Fibroblast of skin of right quadriceps (primary cell): ENCODE measurements at places on chromosomes 2 and 18.

DNA sequence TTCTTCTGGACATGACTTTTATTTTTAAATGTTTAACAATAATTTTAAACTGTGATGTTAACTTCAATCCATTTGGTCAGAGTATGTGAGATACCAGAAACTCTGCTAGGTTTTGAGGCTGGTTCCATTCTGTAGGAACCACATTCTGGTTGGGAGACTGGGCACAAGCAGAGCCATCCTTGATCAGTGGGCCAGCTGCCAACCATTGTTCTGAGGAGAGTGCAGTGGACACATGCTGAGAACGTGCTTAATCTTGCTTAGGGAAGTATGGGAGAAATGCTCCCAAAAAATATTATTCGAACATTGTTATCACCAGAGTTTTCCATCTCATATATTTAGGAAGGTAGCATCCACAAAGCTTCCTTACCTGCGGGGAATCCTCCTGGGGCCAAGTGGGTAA, 155.8 kb downstream of the RTN4 start:
- no peak for DNase-seq

- DNase-seq: no peak
Observed at GRCh38 chr2:69509011-69509749, 71.9 kb upstream of the NFU1 start.

GRCh38 chr2:32422133-32422532, 65.3 kb downstream of the BIRC6 start:
- DNase-seq: peak; percentile 16

DNA sequence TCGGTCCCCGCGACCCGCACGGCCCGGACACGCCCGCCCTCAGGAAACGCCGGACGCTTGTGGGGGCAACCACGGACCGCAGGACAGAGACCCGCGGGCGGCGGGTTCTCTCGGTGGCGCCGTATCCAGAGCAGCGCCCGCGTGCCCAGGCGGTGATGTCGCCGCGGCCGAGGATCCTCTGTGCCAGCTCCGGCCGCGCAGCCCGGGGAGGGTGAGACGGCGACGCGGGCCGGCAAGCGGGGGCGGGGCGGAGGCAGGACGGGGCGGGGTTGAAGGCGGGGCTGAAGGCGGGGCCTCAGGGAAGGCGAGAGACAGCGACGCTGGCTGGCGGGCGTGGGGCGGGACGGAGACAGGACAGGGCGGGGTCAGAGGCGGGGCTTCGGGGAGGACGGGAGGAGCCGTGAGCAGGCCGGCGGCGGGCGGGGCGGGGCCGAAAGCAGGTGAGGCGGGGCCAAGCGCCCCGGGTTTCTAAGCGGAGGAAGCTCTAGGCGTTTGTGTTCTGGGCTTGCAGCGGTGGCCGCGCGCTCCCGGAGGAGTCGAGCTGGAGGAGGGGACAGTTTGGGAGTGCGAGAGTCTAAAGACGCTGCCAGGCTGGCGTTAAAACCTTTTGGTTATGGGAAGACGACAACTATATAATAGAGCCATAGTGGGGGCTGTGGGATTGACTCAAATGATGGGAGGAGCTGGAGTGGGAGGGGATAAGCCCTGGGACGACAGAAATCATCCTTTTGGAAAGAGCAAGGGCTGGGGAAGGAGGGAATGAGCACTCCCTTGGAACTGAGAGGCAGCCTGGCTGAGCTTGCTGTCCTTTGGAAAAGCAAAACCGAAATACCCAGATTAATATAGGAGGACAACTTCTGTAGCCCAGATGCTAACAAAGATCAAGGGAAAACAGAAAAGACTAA, at the start of gene DSEL:
Gene DSEL (minus strand): TSS at position 182 of the 905 bp plus-strand sequence. CDS start 2,112 bp downstream, outside the sequence.
- DNase-seq: peak; percentile 96

DNA sequence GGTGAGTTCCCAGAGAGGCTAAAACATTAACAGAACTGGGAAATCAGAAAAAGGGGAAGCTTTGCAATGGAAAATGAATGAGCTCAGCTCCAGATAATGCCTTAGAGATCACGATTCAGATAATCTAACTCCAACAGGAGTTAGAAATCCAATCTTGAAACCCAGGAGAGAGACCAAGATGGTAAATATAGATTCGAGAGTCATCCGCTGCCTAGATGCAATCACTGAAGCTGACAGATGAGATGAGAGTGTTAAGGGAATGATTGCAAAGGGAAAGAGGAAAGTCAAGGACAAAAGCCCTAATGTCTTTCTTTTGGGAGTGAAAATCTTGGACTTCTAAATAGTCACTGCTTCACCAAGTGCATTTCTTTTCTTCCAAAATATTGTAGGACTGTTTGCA, 722.0 kb downstream of the EPHA4 start:
- DNase-seq: no peak

- no peak for DNase-seq
Observed at GRCh38 chr2:99634234-99634633, 144.4 kb upstream of the REV1 start.

- no peak for DNase-seq
Observed at GRCh38 chr2:173696274-173696673, 268.9 kb downstream of the SP3 start.

DNA sequence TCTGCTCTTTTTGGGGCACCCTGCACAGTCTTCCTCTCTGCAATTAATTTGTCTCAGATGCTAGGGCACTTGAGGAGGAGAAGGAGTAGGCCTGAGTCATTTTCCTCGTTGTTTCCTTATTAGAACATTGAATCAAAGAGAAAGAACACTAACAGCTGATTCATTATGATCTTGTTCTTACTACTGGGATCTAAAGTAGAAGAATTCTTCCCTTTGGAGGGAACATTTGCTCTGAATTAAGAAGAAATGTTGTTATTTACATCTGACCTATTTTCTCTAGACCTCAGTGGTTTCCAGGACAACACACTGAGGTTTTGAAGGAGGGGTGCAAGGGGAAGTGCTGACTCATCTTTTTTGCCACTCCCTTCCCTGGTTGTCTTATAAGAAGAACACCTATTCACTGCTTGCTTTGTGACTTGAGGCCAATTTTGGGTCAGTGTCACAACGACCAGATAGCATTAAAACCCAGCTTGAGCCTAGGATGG, 24.3 kb upstream of the STAT1 start:
- peak; percentile 91 for DNase-seq

- DNase-seq: no peak
Observed at GRCh38 chr2:237497009-237497837, 10.2 kb downstream of the MLPH start.

DNA sequence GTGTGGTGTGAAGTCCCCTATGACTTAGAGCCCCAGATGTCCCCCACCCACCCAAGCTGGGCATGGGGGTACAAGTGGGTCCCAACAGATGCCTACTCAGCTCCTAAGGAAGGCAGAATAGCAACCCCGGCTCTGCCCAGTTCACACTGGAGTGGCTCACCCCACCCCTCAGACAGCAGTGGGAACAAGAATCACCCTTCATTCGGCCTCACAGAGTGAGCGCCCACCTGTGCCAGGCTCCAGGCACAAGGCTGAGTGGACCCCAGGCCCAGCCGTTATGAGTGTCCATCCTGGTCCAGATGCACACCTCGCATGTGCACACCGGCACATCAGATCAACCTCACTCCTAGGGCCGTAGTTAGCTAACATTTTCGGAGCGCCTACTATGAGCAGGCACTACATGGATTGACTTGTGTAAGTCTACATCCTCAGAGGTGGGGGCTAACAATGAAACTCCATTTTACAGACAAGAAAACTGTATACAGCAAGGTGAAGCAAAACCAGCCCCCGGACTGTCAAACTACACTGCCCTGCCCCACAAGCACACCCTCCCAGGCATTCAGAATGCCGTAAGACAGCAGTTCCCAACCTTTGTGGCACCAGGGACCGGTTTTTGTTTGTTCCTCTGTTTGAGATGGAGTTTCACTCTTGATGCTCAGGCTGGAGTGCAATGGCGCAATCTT, 2.8 kb upstream of the ASTL start:
- DNase-seq: no peak

- DNase-seq: no peak
Observed at GRCh38 chr2:25281522-25281921, 60.2 kb downstream of the DNMT3A start.

DNA sequence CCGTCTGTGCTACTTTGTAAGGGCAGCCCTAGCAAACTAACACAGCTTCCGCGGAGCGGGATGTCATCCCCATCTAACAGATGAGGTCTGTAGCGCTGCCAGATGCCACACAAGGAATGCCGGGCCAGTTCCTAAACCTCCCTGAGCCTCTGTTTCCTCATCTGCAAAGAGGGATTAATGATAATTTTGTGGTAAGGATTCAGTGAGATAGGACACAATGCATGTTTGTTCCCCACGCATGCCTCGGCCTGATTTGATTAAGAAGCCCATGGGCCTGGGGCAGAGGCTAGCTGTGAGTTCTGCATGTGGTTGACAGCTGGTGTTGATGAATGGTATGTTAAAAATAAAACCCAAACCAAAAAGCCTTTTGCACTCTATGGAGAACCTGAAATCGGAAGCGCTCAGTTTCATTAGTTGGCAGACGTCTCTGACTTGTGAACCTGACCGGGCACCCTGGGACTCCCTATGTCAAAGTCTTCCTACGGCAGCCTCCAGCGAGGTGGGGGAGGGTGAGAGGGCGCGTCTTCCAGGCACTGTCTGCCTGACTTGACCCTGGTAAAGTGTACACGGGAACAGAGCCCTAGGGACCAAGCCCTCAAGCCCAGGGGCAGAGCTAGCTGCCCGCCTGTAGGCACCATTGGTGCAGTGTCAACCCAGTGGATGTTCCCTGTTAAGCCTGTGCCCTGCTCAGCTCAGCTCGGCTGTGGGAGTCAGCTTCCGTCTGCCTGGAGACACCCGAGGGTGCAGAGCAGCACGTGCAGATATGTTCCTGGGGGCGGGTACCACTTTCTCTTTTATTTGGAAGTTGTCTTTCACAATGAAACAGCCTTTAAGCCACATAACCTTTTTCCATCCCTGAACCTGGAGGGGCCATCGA, 14.8 kb upstream of the INHBB start:
- no peak for DNase-seq

- DNase-seq: no peak
Observed at GRCh38 chr2:129880309-129880708, 99.2 kb upstream of the RAB6C start.

DNA sequence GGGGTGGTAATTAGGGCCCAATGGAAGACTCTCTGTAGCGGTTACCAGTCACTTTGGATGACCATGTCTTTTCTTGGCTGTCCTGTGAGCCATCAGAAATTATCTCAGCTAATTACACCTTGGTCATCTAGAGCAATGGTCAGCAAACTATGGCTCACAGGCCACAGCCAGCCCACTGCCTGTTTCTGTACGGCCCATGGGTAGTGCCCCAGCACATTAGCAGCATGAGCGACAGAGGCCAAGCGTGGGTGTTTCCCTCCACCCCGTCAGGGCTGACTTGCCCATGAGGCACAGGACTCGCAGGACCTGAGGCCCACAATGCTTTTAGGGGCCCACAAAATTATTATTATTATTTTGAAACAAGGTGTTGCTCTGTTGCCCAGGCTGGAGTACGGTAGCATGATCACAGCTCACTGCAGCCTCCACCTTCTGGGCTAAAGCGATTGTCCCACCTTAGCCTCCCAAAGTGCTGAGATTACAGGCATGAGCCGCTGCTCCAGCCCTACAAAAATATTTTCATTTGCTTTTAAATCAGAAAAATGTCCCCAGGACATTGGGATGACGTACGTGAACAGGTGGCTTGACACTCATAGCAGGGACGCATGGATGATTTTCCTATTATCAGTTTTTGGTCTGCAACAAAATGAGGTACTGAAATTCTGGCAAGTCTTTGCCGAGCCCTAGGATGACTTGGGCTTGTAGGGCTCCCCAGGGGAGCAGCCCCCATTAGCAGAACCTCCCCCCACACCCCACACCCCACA, 29.3 kb upstream of the CEP68 start:
- DNase-seq: no peak

DNA sequence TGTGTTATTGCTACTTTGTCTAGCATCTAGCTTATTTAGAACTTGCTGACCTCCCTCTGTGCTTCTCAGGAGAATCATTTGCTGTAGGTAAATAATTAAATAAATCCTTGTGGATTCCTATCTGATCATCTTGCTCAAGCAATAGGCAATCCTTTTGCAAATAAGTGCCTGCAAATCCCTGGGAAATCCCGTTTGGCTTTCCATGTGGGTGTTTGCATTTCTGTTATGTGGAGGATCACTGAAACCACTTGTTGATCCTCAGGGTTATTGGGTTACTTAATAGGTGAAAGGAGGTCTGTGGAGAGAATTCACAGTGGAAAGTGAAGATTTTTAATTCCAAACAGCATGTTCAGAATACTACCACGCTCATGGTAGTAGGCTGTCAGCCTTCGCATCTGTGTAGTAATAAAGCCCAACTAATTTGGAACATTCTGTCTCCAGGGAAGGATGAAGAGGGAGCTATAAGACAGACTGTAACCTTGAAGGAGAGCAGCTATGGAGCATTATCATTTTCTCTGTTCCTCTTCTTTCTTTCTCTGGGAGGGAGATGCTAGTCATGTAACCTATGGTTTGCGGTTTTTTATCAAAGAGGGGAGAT, 72.5 kb downstream of the GULP1 start:
- DNase-seq: no peak
